Activated CD8-positive, alpha-beta memory T cell treated with anti-CD3 and anti-CD28 coated beads for 4 hours (primary cell): ENCODE measurements at places on chromosomes 6 and 20.

DNA sequence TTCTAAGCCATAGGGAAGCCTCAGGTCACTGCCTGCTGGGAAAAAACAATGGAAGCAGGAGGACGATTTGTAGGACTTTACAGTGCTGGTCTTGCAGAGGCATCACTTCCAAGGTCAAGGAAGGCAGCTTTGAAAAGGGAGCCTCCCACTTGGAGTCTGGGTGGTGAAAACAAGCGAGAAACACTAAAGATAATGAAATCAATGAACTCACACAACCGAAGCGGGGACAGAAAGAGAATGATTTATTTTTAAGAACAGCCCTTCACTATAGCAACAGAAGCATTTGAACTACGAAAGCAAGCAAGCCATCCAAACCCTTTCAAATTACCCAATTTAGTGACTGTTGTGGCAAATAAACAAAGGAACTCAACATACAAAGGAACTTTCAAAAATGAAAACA lies 227.5 kb downstream of the THBS2 start:
- DNase-seq: no peak

GRCh38 chr6:57108691-57109090 lies 18.7 kb downstream of the ZNF451 start:
- DNase-seq: no peak

DNA sequence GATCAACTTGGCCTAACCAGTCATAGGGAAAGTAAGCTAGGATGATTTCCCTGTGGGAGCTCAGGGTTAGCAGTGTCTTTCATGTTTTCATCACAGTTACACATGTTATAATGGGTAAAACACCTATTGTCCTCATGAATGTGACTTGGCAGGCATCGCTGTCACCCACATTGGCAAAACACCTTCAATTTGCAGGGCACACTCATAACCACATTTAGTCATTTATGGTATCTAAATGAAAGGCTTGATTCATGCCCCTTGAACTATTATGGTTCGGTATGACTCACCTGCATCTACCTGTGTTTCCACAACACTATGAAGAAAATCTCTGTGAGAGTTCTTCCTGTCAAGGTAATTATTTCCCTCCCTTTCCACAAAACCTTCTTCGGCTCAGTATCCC lies 49.2 kb downstream of the FRK start:
- DNase-seq: no peak

- no peak for DNase-seq
These were observed 46.1 kb downstream of the LYRM4 start for GRCh38 chr6:5214570-5215052.

GRCh38 chr6:13702809-13703302 lies 8.8 kb downstream of the RANBP9 start:
- no peak for DNase-seq

- no peak for DNase-seq
These were observed 4.5 kb upstream of the DDR1 start for GRCh38 chr6:30879684-30880427.

GRCh38 chr20:38383147-38383546 lies 36.9 kb downstream of the LBP start:
- DNase-seq: no peak

DNA sequence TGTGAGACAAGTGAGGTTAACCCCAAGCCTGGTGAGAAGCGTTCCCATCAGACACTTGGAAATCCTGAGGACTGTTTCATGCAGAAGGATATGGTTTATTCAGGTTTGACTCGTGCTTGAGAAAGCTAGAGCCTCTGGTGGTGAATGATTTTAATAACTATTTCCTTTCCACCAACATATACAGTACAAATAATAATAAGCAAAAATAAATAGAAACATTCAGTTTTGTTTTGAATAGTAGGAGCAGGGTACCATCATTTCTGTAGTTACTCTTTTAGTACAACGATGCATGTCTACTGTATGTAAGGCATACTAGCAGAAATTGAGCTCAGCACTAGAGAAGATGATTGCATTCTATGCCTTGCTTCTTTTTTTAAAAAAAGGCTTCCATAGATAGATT lies 33.5 kb downstream of the PLG start:
- no peak for DNase-seq

DNA sequence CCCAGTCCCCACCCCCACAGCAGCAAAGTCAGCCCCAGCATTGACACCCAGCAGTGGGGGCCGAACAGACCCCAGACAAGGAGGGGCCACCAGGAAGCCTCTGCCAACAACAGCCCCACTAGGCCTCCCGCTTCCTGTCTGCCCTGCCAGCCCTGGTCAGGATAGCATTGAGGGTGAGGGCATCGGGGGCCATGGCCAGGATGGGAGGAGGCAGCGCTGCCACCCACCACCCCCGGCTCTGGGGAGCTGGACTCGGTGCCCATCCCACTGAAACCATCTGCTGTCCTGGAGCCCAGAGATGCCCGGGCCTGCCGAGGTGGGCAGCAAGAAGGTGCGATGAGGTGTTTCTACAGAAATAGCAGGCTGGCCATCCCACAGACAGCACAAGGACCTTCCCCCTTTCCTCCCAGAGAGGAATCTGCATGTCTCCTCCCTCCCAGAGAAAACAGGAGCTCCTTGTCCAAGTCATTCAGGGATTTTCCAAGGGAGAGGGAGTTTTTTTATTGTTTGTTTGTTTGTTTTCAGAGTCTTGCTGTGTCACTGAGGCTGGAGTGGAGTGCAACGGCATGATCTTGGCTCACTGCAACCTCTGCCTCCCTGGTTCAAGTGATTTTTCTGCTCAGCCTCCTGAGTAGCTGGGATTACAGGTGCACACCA lies 62.1 kb upstream of the BHLHE23 start:
- no peak for DNase-seq
